Upper lobe of left lung (tissue), 6 donors: ENCODE measurements at places on chromosomes 6 and 20. TPM values are rescaled to one million over a fixed set of nuclear protein-coding genes. Genes with fewer than 3 reads are reported as not detected.
A peak's percentile ranks its signal among the peaks of the same experiment; 100 is the strongest.

DNA sequence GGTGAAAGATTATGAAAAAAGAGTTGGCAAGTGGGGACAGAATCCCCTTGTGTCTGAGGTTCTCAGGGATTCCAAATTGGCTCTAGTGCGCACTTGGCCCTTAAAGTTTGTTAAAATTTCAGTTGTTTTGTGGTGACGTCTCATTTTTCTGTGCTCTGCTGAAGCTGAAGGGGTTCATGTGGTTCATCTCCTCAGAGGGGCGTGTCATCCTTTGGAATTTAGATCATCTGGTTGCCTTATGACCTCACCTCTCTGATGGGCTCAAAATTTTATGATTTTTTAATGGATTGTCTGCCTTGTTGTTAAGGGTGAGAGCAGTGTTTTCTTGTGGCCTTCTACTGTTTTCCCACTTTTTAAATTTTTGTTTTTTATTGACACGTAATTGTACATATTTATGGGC is 20.3 kb downstream of the CYB5R4 start:
- DNase-seq: no peak

DNA sequence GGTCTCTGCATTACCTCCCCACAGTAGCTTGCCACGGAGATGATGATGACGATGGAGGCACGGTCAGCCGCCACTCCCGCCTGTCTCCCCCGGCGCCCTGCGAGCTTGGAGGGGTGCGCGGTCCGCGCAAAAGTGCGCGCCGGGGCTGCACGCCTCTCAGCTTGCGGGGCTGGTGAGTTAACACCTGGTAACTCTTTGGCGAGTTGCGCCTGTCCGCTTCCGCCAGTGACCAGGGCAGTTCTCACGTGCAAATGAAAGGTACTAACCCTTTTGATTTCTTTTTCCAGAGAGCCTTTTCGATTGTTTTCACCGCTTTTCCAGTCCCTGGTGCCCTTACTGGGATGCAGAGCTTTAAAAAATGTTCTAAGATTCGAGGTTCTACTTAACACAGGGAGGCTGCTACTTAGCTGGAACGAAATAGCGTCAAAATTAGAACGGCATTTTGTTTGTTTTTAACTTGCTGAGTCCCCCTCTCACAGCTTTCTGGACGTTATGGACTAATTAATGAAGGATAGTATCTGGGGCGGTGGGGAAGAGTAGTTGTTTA is 6.2 kb downstream of the GRIK2 start:
- no peak for DNase-seq

GRCh38 chr6:37588735-37589108 is 89.0 kb upstream of the CCDC167 start:
- DNase-seq: no peak

DNA sequence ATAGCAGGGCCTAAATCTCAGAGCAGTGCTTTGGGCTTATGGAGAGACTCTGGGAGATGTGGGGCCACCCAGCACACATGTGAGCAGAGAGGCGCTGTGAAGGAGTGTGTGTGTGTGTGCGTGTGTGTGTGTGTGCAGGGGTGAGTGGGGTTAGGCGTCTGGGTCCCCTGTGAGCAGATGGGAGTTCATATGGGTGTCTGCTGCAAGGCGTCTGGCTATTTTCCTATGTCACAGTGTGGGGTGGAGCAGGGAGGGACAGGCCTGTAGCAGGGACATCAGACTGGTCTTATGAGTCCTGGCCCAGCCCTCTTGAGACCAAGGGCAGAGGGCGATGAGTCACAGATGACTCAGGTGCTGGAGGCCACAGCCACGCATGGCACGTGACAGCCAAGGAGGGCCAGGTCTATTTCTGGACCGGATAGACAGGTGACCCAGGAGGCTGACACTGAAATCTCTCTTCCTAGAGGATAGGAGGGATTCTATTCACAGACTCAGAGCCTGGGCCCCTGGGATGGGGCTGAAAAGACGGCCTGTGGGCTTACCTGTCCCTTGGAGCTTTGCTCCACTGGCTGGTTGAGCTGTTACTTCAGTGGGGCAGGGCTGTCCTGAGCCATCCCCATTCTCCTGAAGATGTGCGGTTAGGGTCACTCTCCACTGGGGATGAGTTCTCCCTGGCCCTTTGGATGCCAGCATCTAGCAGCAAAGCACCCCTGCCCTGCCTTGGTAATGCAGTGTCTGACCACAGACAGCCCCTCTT is 28.9 kb downstream of the VEGFA start:
- peak; percentile 97 for DNase-seq

DNA sequence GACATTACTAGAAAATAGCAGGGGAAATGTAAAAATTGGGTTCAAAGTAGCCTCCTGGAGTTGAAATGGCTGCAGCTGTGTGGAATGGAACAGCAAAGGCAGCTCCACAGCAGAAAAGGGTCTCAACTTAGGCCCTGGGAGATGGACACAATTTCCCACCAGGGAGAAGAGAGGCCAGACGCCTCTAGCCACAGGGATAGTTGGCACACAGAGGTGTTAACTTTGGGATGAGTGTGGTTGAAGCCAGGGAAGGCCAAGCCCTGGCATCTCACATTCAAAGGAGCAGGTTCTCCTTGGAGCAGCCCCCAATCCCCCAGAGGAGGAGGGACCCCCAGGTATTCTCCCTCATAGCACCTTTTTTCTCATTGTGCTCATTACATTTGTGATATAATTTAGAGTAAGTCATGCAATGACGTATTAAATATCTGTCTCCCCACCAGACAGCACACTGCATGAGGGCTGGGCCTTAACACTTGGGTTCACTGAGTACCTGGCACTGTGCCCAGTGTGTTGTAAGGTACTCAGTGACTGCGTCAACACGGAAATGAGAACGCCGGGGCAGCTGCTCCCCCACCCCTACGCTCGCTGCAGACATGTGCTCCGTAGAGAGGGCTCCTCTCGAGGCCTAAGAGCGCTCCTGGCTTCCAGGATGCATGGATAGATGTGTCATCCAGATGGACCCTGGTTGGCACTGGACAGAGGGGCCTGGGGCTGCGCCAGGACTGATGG is 76.0 kb upstream of the CD93 start:
- DNase-seq: peak; percentile 68

The MATN4 gene
- not detected for total RNA-seq

The APOBEC2 gene
- total RNA-seq: not detected

The EPPIN gene
- not detected for total RNA-seq
